ENCODE measurements at places on chromosomes 7 and 10. TPM values are rescaled to one million over a fixed set of nuclear protein-coding genes. Genes with fewer than 3 reads are reported as not detected.

The WNT8B gene
- total RNA-seq: 0.14 TPM

The AKR1C4 gene
- 0.25 TPM for total RNA-seq

DNA sequence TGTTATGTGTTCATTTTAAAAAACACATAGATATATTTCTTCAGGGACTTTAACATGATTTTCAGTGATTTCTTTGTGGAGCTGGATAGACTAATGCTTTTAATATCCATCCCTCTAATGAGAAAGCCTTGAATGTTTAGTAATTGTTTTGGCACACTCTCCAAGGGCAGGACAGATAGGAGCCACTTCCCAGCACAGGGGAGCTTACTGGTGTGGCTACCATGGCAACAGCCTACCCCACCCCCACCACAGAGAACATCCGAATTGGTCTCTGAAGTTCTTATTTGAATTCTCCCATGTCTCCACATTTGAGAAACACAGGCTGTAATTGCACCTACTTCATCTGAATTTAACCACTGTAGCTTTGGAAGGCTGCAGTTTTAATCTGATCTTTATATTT is 87.7 kb downstream of the PRKG1 start:
- H3K27me3 ChIP-seq: no peaks in the 10 kb centered on the region
- H3K4me3 ChIP-seq: no peak overlapping the region
- H3K27ac ChIP-seq: no peak overlapping the region
- H3K36me3 ChIP-seq: no peaks in the 10 kb centered on the region
- peak; percentile 5 for DNase-seq
- no peaks in the 10 kb centered on the region for H3K4me1 ChIP-seq

- DNase-seq: peak; percentile 67
- H3K27ac ChIP-seq: peak overlapping the region; percentile 54
- no peaks in the 10 kb centered on the region for H3K27me3 ChIP-seq
- no peak overlapping the region for H3K4me3 ChIP-seq
- H3K4me1 ChIP-seq: peaks cover 14% of the 10 kb centered on the region
These were observed 51.7 kb downstream of the NRAP start for GRCh38 chr10:113612154-113612553.

DNA sequence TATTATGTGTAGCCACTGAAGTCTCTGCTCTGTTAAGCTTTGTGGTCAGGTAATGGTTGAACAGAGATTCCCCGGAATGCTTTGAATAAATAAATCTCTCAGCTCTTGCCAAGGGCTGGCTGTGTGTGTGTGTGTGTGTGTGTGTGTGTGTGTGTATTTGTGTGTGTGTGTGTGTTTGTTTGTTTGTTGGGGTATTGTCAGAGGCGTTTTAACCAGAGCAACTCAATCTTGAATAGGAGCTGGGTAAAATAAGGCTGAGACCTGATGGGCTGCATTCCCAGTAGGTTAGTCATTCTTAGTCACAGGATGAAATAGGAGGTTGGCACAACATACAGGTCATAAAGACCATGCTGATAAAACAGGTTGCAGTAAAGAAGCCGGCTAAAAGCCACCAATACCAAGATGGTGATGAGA is 256.2 kb upstream of the CACNA2D1 start:
- H3K4me1 ChIP-seq: no peaks in the 10 kb centered on the region
- no peak overlapping the region for H3K27ac ChIP-seq
- H3K27me3 ChIP-seq: no peaks in the 10 kb centered on the region
- DNase-seq: peak; percentile 20
- no peak overlapping the region for H3K4me3 ChIP-seq

DNA sequence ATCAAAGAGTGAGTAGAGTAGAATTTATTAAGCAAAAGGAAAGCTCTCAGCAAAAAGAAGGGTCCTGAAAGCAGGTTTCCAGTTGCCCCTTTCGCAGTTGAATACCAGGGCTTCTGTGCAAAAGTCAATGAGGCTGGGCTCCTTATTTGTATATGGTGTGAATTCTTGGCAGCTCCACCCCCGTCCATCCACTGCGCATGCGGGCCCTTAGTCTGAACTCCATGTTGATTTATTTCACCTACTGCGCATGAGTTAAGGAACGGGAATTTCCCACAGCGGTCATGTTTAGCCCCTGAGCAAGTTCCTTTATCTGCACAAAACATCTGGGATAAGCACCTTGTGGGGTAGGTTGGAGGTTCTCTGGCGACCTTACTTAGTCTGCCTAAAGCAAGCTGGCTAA is 325.6 kb downstream of the ZWINT start:
- no peaks in the 10 kb centered on the region for H3K4me1 ChIP-seq
- no peak overlapping the region for H3K4me3 ChIP-seq
- no peaks in the 10 kb centered on the region for H3K36me3 ChIP-seq
- DNase-seq: no peak

- DNase-seq: no peak
- H3K27ac ChIP-seq: no peak overlapping the region
These were observed 44.7 kb downstream of the GRK5 start for GRCh38 chr10:119252051-119252465.

- H3K4me1 ChIP-seq: no peaks in the 10 kb centered on the region
- no peak for DNase-seq
- H3K27me3 ChIP-seq: no peaks in the 10 kb centered on the region
- H3K36me3 ChIP-seq: no peaks in the 10 kb centered on the region
- H3K4me3 ChIP-seq: no peak overlapping the region
- H3K27ac ChIP-seq: no peak overlapping the region
These were observed 25.5 kb downstream of the JAZF1 start for GRCh38 chr7:28155019-28155660.

GRCh38 chr7:134454277-134454676 is 4.6 kb downstream of the AKR1B1 start:
- H3K4me1 ChIP-seq: peaks cover 7% of the 10 kb centered on the region
- peaks cover 7% of the 10 kb centered on the region for H3K36me3 ChIP-seq
- no peaks in the 10 kb centered on the region for H3K27me3 ChIP-seq
- no peak overlapping the region for H3K4me3 ChIP-seq

DNA sequence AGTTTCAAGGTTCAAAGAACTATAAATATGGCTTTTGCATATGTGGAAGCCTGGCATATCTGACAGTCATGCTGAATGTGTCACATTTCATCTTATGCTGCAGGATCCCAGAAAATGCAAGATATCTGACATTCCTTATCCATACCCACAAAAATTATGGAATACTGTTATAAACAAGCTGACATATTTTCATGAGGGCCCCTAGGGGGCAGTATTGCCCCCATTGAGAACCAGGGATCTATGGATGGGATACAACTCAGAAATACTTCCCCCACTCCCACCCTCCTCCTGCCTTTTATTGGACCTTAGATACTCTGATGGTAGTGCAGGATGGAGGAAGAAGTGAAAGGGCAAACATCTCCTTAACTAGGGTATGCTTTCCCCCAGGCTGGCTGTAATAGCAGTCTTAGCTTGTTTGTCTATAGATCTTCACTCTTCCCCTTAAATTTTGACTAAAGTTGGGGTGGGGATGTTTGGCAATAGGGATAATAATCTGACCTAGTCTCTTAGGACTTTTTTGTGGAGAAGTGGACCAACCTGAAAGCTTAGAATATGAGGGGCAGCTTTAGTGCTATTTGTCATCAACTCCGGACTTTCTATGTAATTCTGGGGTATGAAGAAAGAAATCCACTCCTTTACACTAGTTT is 3.5 kb upstream of the GNGT1 start:
- H3K36me3 ChIP-seq: no peaks in the 10 kb centered on the region
- no peaks in the 10 kb centered on the region for H3K27me3 ChIP-seq
- H3K4me3 ChIP-seq: no peak overlapping the region
